Lower lobe of right lung (tissue), 2 donors: ENCODE measurements at places on chromosomes 2 and 18. TPM values are rescaled to one million over a fixed set of nuclear protein-coding genes. Genes with fewer than 3 reads are reported as not detected.

TGFA gene
- total RNA-seq: 8.2 TPM

DNA sequence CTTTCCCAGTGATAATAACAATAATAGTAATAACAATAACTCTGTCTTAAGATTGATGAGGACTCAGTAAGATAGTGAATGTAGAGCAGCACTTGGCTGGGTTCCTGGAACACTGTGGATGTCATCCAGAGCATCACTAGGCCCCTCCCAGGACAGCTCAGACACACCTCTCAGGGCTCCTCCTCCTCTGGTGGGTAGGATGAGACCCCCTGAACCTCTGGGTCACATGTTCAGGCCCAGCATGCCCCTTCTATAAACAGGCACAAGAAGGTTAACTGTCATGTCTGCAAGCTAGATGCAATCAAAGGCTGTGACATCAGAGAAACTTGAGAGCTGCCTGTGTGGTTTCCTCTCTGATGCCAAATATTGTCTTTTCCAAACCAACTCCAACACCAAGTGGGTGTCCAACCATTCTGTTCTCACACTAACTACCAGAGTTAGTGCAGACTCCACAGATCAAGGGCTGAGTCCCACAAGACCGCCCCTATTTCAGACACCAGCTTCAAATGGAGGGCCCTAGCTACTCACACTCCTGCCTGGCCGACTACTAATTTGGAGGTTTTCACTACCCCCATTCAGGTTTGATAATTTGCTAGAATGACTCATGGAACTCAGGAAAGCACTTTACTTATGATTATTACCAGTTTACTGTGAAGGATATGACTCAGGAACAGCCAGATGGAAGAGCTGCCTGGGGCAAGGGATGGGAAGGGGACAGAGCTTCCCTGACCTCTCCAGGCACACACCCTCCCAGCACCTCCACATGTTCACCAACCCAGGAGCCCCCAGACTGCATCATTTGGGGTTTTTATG, 46.4 kb upstream of the BZW1 start:
- no peak for DNase-seq

DNA sequence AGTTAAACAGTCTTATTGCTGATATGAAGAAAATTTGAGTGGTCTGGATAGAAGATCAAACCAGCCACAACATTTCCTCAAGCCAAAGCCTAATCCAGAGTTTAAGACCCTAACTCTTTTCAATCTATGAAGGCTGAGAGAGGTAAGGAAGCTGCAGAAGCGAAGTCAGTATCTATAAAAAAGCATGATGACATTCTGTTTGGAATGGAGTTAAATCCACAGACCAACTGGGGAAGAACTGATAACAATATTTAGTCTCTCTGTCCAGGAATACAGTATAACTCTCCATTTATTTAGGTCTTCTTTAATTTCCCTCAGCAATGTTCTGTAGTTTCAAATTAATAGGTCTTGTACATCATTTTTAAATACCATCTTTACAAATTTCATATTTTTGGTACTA, 16.0 kb downstream of the PIGN start:
- no peak for DNase-seq

- no peak for DNase-seq
Observed at GRCh38 chr18:77321823-77322805, 72.5 kb downstream of the GALR1 start.

- no peak for DNase-seq
Observed at GRCh38 chr2:189582809-189583192, 2.2 kb upstream of the SLC40A1 start.

- peak; percentile 67 for DNase-seq
Observed at GRCh38 chr2:1769703-1770422, 25.5 kb upstream of the PXDN start.

DNA sequence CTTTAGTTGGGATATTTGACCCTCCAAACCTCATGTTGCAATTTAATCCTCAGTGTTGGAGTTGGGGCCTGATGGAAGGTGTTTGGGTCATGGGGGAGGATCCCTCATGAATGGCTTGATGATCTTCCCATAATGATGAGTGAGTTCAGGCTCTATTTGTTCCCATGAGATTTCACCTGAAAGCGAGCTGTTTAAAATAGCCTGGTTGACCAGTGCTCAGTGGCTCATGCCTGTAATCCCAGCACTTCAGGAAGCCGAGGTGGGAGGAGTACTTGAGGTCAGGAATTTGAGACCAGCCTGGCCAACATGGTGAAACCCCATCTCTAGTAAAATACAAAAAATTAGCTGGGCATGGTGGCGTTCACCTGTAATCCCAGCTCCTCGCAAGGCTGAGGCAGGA, 14.9 kb upstream of the PSME4 start:
- DNase-seq: no peak

GRCh38 chr2:231795525-231796327, 9.5 kb downstream of the COPS7B start:
- no peak for DNase-seq

DNA sequence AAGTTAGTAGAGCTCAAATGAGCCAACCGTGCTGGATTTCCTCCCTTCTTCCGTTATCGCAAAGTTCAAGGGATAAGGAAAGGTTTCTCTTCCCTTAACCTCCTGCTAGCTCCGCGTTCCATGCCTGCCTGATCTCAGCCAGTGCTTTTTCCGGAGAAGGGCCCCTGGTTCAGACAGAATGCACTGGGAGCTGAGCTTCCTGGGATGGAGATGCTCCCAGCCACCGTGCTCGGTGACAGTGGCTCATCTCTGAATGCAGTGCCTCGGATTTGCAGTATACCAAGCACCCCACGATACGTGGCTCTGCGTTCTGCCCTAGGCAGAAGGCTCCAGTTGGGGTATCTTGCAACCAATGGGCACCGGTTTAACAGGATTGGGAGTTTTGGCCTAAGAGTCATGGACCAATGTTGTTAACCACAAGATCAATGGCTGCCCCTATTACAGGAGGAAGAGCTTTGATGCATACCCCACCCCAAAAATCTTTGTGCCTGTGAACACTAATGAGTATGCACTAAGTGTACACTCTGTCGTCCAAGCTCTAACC, 876 bp downstream of the CNTNAP5 start:
- DNase-seq: no peak

DNA sequence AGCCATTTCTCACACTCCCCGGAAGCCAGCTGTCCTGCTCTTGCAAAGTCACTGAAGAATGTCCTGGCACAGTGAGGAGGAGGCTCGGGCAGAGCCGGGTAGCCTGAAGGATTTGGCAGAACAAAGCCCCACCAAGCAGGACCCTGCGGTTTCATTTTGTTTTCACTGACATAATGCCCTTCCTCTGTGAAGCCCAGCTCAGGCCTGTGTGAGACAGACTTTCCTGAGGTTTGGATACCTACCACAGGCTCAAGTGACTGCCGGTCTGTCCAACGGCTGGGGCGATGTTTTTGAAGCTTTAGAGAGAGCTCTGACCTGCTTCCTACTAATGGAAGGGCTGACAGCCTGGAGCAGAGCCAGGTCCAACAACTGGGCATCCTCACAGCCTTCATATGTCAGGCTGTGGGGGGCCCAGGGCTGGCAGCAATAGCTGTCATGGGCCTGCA, 99.8 kb upstream of the FZD7 start:
- no peak for DNase-seq

CDKL4 gene
- 1.7 TPM for total RNA-seq

DNA sequence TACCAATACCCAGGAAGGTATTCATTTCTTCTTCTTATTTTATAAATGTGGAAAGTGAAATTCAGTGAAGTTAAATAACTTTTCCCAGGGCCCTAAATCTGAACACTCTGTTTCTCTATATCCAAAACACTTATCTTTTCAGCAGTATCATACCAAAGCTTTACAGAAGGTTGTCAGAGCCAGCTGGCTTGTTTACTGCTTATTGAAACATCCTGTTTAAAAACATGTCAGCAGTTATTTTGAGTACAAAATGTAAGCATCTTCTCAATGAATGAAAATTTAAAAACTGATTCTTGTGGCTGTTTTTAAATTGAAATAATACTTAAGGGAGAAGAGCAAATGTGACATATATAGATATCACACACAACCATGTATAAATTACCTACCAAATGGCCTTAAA, 11.3 kb upstream of the CDH19 start:
- no peak for DNase-seq
